ENCODE measurements at places on chromosomes 5 and 9. TPM values are rescaled to one million over a fixed set of nuclear protein-coding genes. Genes with fewer than 3 reads are reported as not detected.
A peak's percentile ranks its signal among the peaks of the same experiment; 100 is the strongest.

- no peak for DNase-seq
Observed at GRCh38 chr5:72938206-72938605, 17.6 kb upstream of the FCHO2 start.

GRCh38 chr9:72537011-72537545 is 15.7 kb downstream of the TMC1 start:
- DNase-seq, result no peak

The MEGF9 gene
- polyA plus RNA-seq, result 3.2 TPM

DNA sequence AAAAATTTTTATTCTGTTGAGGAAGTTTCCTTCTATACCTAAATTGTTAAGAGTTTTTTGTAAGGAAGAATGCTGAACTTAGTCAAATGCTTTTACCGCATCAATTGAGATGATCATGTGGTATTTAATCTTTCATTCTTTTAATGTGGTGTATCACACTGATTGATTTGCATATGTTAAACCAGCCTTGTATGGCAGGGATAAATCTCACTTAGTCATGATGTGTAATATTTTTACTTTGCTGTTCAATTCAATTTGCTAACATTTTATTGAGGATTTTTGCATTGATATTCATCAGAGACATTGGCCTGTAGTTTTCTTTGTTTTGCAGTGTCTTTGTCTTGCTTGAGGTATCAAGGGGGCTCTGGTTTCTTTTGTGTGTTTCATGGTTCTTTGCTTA is 125.3 kb upstream of the MEF2C start:
- no peak for DNase-seq

DNA sequence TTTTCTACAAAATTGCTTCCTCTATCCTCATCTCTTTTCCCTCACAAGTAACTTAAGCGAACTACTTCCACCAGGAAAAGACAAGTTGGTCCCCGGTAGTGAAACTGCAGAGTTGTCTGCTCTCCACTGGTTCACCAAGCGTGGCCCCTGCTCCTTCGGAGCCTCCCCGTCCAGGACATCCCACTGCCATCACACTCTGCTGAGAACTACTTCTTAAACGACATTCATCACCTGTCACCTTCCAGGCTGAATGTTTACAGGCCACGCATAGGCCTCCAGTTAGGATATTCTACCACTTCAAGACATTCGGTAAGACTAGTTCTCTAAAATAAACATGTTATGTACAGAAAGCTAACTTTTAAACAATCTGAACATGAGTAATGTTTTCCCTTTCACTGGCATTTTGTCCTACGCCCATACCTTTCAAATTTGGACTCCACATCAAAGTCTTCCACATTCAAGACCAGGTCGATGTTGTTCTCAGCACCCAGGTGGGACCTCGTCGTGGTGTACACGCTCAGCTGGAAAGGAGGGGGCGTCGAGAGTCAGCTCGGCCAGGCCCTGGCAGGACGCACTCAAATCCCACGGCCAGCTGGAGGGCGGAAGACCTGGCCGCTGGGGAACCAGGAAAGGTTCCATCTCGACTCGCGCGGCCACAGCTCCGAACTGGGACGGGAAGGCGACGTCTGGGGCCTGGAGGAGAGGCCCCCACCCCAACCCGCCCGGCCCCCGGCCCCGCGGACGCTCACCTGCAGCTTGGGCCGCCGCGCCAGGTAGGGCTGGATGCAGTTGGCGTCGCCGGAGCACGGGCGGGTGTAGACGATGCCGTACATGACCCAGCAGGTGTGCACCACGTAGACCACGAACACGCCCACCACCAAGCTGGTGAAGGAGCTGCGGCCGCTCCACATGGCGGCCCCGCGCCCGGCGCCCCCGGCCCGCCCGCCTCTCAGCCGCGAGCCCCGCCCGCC is 683 bp downstream of the CLPTM1L start:
- no peak for DNase-seq

The ECM2 gene
- polyA plus RNA-seq, result 0.30 TPM

The TXNDC8 gene
- not detected for polyA plus RNA-seq

DNA sequence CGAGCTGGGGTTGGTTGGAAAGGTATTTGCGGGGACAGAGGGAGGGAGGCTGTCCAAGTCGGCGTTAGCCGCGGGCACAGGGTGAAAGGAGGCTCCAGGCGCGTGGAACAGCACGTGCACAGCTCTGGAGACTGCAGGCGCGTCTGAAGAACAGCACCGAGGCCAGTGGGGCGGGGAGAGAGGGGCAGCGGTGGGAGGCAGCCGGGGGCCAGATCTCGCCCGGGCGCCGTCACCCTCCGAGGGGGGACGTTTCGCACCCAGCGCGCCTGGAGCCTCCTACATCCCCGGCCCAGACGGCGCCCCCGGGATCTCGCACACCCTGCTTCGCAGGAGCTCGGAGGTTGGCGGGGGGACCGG is 79.6 kb downstream of the NTNG2 start:
- DNase-seq, result no peak

GRCh38 chr5:98705841-98706240 is 67.6 kb upstream of the RGMB start:
- DNase-seq, result no peak

The PCDHGA9 gene
- 0.02 TPM for polyA plus RNA-seq

DNA sequence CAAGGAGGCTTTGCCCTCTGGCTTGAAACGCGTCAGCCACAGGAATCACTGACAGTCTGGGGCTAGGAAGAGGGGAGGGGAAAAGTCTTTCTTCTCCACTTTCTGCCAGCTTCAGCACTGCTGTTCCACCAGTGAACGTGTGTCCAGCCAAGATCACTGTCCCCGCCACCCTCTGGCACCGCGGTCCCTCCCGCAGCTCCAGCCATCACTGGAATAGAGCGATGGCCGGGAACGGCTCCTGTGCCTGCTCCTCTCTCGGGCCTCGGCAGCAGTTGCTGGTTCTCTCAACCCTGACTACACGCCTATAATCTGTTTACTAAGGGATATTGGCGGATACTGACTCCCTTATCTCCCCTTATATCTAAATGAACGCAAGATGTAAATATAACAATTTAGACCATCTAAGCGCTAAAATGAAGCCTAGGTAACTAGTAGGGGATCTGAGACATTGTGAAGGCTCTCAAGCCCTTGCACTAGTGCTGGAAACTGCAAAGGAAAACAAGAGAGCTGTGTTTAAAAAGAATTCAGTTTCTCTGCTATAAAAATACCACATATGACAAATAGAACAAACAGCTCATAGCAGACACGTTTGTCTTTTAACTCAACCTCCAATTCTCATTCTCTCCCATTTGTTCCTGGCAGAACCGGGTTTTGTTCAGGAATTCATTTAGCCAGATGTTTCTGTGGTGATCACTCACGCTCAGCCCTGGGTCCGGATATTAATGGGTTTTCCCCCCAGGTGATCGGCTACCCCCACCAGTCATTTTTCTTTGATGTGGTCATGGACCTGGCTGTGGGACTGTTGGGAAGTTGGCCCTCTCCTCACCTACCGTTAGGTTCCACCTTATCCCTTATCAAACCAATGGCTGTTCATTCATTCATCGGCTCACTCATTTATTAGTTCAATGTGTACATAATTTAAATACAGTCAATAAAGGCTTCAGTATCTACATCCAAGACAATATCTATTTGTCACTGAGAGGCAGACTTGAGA is 149.8 kb downstream of the MED10 start:
- no peak for DNase-seq

The GGTA1 gene
- not detected for polyA plus RNA-seq

The EIF4EBP3 gene
- 11.6 TPM for polyA plus RNA-seq

DNA sequence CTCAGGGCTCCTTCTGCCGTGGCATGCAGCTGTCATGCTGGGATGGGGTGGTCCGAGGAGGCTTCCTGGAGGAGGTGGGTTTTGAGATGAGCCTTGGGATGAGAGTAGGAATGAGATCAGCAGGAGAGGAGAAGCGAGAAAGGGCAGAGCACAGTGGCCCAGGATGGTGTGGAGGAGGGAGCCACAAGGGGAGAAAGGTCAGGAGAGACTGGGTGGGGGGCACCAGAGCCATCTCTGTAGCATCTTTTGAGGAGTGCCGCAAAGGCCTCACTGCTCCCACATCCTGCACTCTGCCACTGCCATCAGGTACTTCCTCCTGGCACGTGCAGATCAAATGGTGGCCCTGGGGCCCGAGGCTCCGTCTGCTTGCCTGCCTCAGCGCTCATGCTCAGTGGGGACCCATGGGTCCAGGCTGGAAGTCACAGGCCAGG is 150.2 kb downstream of the MACROH2A1 start:
- DNase-seq, result no peak

- DNase-seq, result no peak
Observed at GRCh38 chr5:136075466-136075891, 46.7 kb downstream of the TGFBI start.

- no peak for DNase-seq
Observed at GRCh38 chr5:159102311-159102934, 2.7 kb upstream of the EBF1 start.

GRCh38 chr5:757931-758697 is 26.4 kb downstream of the ZDHHC11B start:
- DNase-seq, result no peak

GRCh38 chr9:4425319-4426045 is 64.8 kb upstream of the SLC1A1 start:
- DNase-seq, result no peak

- DNase-seq, result no peak
Observed at GRCh38 chr9:93132946-93133680, 938 bp downstream of the NINJ1 start.

The RELL2 gene
- 21.5 TPM for polyA plus RNA-seq

GRCh38 chr5:107772418-107773310 is 101.9 kb upstream of the EFNA5 start:
- DNase-seq, result no peak

The BASP1 gene
- 127 TPM for polyA plus RNA-seq

The ARHGEF37 gene
- 0.96 TPM for polyA plus RNA-seq

DNA sequence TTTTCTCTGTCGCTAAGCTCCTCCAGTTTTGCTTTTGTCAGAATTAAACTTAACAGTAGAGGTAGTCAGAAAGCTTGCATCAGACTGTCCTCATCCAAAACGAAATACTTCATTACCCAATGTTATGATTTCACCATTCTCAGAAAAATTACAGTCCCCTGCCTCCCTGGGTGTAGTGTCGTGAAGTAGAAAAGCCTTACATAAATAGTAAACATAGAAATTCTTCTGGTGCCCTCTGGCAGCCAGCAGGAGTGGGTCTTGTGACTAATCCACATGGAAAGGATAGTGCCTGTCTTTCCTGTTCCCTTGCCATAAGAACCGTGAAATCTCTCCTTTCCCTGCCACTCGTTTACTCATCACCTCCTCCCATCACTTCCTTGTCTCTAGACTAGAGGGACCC is 230.6 kb downstream of the GNA14 start:
- no peak for DNase-seq

- DNase-seq, result no peak
Observed at GRCh38 chr5:139468421-139468931, 2.3 kb upstream of the SMIM33 start.

- peak; percentile 57 for DNase-seq
Observed at GRCh38 chr5:32325062-32325461, 12.3 kb upstream of the MTMR12 start.

All from foreskin keratinocyte (primary cell).